NCI-H446 (cell line): ENCODE measurements at places on chromosomes 16 and 17.
A peak's percentile ranks its signal among the peaks of the same experiment; 100 is the strongest.

GRCh38 chr17:81422776-81423697 lies 27.8 kb downstream of the BAHCC1 start:
- peak; percentile 40 for DNase-seq

- no peak for DNase-seq
Observed at GRCh38 chr16:54630284-54630967, 300.2 kb upstream of the IRX5 start.

DNA sequence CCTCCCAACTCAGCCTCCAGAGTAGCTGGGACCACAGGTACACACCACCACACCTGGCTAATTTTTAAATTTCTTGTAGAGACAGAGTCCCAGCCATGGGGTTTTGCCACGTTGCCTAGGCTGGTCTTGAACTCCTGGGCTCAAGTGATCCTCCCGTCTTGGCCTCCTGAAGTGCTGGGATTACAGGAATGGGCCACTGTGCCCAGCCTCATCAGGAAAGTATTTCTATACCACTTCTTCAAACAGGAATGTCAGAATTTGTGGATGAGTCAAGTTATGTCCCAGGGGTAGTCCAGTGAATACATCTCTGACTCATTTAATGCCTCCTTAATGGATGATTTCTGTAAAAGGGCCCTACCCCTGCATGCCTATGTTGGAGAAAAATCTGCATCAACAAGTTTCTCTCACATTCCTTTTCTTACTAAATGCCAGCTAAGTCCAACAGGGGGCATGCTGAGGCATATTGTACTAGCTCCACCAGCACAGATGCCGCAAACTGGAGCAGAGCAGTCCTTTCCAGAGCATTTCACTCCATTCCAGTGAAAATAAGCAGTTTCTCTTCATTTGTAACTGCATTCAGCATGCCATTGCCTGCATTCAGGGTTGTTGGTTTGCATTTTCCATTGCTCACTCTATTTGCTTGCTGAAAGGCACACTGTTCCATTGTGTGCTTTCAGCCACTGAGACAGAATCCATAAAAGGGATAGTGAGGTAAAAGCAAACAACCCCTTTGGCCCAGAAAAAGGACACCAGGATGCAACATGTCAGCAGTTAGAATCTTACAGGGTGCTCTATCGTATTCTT lies 5.3 kb upstream of the CAVIN1 start:
- DNase-seq, result peak; percentile 60

DNA sequence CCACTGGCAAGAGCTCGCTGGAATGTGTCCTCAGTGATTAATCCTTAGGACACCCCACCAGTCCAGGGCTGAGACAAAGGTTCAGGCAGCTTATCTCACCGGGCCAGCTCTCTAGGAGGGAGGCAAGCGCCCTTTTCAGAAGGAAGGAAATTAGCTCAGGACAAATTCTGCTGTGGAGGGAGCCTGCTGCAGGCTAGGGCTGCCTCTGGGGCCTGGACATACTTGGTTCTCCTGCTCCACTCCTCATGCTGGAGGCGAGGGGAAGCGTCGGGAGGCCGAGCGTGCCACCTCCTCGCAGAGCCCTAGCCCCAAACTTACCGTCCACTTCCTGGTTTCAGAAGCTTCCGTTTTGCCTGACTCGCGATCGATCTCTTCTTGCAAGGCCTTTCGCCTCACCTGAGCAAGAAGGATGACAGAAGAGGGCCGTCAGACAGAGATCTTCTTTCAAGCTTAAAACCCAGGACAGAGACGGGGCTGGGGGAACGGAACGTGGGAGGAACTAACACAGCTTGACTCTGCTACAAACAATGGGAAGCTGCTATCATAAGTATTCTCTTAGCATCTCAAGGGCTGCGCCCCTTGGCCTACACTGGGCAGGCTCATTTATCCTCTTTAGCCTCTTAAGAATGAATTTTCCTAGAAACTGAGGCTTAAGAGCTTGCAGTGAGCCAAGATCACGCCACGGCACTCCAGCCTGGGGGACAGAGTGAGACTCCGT lies 7.7 kb downstream of the KNOP1 start:
- DNase-seq, result no peak

- DNase-seq, result no peak
Observed at GRCh38 chr16:68362262-68362913, 51.6 kb downstream of the PRMT7 start.

DNA sequence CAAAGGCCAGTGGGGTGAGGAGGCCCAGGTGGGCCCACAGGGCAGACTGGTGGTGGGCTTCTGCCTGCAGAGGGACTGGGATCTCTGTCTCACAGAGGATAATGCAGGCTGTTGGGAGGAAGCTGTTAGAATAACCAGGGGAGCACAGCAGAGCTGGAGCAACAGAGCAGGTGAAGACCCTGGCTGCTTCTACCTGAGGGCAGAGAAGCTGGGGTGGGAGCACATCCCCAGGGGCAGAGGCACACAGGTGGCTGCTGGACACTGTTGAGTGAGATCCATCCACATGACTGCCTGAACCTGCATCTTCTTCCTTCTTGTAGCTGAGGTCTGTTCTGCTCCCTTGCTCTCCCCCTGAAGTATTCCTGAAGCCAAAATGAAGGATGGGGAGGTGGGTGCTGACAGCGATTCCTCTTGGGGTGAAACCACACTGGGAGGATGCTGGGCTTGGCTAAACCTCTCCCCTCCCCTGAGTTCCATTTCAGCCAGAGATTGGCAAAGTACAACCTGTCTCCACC lies 1725.0 kb downstream of the TP53TG3F start:
- DNase-seq, result no peak

GRCh38 chr17:48394821-48395220 lies 35.2 kb downstream of the SKAP1 start:
- no peak for DNase-seq

- peak; percentile 42 for DNase-seq
Observed at GRCh38 chr17:46266656-46267544, 28.0 kb upstream of the LRRC37A start.

DNA sequence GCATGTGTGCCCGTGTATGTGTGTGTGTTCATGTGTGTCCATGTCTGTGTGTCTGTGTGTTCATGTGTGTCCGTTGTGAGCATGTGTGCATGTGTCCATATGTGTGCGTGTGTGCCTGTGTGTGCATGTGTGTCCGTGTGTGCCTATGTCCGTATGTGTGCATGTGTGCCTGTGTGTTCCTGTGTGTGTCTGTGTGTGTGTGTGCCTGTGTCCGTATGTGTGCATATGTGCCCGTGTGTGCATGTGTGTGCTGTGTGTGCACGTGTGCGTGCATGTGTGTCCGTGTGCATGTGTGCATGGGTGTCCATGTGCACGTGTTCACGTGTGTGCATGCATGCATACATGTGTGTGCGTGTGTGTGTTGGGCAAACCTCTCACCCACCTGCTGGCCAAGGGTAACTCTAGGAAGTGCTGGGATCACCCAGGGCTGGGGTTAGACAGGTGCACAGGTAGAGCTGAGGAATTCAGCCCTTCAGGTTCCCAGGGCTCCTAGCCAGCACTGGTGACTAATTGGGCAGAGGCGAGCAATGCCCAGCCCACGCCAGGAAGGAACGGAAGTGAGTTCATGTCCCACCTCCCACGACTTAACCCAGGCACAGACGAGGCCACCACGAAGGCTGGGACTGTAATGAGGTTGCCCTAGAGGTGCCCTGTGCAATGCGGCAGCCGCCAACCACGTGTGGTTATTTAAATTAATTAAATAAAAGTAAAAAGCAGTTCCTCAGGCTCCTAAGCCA lies 8.2 kb upstream of the CSNK1D start:
- DNase-seq, result no peak

- DNase-seq, result no peak
Observed at GRCh38 chr17:63277629-63278028, 168.5 kb downstream of the CYB561 start.

GRCh38 chr16:53457670-53458069 lies 23.4 kb downstream of the RBL2 start:
- DNase-seq, result no peak

DNA sequence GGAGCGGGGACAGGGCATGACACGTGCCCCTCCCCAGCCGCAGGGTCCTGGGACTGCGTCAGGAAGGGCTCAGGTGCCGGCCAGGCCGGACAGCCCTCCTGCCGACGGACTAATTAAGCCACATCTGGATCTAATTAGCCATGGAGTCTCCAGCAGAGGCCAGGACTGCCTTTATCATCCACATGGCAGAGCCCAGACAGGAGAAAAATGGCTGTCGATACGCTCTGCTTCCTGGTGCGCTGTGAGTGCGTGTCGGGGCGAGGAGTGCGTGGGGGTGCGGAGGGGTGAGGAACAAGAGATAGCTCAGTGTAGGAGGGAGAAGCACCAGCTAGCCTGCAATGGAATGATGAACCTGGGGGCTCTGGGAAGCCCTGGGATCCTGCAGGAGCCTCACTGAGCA lies 218.8 kb downstream of the IRF8 start:
- DNase-seq, result no peak

DNA sequence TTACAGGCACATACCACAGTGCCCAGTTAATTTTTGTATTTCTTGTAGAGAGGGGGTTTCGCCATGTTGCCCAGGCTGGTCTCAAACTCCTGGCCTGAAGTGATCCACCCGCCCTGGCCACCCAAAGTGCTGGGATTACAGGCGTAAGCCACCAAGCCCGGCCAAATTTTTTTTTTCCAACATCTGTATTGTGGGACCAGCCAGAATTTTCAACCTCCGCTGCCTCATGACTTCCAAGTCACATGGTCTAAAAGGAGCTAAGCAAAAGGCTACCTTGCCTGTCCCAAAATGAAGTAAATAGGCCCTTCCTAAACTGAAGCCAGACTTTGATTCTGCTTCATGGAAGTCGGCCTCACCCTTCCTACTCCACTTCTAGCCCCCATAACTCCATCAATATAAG lies 4.2 kb upstream of the SPAG7 start:
- DNase-seq, result no peak

DNA sequence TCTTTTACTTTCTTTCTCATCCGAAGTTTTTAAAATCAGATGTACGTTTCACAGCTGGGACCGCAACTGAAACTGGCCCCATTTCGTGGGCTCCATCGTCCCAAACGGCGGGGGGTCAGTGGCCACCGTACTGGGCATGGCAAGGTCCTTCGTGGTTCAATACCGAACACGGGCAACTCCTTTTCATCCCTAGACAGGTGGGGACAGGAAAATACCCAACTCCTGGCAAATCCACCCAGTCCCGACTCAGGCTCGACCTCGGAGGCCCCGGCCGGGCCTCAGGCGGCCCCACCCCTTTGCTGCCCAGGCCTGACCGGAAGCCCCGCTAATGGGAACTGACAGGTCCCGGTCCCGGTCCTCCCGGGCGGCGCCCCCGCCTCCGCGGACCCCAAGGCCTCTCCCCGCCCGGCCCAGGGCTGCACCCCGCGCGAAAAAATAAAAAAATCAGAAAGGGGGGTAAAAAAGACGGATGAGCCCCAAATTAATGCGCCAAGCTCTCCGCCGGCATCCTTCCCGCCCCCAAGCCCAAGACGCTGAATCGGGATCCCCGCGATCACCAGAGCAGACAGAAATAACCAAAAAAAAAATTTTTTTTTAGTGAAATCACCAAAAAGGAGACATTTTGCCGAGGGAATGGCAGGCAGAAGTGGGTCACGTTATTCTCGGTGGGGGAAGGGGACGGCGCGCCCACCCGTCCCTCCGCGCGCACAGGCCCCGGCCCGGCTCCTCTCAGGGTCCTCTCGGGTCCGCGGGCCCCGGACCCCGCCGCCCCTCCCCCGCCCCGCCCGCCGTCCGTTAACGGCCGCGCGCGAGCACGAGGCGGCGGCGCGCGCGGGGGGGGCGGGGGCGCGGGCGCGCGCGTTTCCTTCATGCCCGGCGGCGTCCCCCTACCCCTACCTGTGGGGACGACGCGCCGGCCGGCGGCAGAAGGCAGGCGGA lies 562 bp downstream of the ZC3H7A start:
- no peak for DNase-seq

- DNase-seq, result no peak
Observed at GRCh38 chr16:59748531-59748930, 1014.4 kb upstream of the GOT2 start.

DNA sequence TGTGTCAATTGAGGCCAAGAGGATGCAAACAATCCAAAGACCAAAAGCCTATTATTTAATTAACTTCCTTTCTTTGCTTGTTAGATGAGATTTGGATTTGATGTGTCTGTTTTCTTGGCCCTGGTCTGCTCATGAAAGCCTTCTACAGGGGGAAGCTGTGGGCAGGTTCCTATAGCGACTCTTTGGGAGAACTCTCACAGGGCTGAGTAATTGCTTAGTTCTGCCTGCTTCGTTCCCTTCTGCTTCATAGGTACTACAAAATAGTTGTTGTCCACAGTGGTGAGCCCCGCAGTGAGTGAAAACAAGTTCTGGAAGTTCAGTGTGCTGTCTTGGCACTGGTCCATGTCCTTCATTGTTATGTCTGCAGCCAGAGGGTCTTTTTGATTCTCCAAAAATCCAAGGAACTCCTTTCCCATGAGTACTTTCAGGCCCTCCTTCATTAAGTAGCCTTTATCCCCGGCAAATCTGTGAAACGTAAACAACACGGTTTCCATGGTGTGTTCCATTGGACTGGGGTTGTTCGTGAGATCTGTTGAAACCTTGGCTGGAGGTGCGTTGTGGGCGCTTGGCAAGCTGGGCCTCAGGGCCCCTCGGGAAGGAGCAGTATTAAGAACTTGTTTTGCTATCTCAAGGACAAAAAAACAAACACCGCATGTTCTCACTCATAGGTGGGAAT lies 30.0 kb upstream of the ANKRD40CL start:
- DNase-seq, result no peak

DNA sequence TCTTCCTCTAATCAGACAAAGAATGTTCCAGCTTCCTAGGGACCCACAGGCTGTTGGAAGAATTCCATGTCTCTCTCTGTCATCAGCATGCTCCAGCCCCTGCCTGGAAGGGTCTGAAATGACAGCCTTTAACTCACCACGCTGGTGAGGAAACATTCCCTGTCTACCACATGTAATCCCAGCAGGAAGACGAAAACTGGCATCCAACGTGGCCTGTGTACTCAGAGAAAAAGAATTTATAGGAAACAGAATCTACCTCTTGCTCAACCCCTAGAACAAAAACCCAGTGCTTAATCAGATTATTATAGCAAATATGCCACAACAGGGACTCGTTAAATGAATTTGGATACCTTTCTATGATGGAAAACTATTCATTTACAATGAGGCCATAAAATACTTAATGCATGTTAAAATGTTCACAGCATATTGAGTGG lies 147.3 kb upstream of the FOXF1 start:
- no peak for DNase-seq

DNA sequence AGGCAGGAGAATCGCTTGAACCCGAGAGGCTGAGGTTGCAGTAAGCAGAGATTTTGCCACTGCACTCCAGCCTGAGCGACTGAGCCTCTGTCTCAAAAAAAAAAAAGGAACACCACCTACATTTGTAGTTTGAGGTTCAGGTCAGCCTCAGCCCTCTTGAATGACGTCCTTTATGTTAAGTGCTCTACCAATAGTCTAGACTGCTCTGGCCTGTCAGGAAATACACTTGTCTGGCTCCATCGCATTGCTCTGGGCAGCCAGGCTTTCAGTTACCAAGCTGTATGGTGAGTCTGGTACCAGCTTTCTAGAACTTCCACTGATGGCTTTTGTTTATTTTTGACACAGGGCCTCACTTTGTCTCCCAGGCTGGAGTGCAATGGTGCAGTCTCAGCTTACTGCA lies 11.4 kb downstream of the SOCS7 start:
- no peak for DNase-seq
